ENCODE measurements at places on chromosomes 1 and 21.

DNA sequence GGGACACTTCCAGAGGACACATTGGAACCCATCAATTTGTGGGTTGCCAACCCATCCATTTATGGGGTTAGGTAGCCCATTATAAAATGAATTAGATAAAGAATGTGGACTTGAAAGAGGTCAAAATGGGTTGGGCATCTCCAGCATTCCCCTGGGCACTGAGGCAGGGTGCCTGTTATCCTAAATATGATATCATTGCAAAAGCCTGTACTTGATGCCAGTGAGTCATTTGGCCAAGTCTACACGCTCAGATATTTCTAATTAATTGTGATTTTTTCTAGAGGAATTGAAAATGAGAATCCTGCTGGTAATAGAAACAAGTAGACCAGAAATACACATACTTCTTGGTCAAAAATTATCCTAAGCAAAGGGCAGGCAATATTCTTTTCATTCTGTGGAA, 21.9 kb upstream of the NBL1 start:
- DNase-seq = no peak

- DNase-seq = no peak
These were observed 307.6 kb upstream of the PLXNA2 start for GRCh38 chr1:208551633-208552320.

DNA sequence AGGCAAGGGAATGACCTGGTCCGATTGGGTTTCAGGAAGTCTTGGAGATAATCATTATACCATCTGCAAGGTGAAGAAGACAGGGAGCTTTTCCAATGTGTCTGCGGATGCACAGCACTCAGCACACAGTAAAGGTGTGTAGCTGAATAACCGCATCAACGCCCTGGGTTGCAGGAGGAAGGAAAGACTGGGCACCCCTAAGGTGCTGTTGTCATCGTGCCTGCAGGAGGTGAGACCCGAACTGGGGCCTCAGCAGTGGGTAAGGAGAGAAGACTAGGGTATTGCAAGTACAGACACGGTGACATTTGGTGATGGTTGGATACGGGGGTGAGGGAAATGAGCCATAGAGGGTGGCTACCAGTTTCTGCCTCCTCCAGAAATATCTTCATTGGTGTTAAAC, 1.1 kb upstream of the TRIM62 start:
- DNase-seq = no peak

DNA sequence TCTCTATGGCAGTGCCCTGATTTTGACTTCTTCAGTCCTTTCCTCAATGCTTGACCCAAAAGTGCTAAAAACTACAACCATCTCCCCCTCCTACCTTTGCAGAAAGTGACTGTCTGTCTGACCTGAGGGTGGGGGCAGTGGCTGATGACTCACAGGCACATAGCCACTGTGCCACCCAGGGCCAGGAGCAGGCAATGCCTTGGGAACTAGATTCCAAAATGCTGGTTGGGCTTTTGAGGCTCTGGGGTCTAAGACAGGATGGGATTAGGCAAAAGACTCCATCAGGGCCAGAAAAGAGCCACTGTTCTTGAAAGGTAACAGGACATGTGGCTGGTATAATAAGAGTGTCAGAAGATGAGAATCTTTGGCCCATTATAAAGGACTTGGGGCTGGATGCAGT, 129.5 kb upstream of the KIAA0040 start:
- no peak for DNase-seq

- no peak for DNase-seq
These were observed 267.0 kb downstream of the DISC1 start for GRCh38 chr1:231893400-231894102.

DNA sequence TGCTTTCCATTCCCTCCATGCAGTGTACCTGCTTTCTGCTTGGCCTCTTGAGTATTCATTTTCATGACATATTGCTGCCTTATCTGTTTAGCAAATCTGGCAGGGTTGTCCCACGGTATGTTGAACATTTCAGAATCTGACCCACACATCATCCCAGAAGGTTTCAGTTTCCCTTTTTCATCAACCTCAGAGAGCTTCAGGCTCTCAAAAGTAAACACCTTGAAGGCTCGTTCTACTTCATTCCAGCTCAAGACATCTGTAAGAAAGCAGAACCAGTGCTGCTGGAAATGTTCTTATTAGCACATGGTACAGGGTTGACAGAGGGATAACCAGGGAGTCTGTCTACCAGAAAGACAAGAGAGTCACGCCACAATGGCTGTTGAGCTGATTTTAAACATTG, 103.6 kb downstream of the SPAG17 start:
- DNase-seq = no peak

- no peak for DNase-seq
These were observed 32.1 kb downstream of the PCSK9 start for GRCh38 chr1:55071477-55071876.

DNA sequence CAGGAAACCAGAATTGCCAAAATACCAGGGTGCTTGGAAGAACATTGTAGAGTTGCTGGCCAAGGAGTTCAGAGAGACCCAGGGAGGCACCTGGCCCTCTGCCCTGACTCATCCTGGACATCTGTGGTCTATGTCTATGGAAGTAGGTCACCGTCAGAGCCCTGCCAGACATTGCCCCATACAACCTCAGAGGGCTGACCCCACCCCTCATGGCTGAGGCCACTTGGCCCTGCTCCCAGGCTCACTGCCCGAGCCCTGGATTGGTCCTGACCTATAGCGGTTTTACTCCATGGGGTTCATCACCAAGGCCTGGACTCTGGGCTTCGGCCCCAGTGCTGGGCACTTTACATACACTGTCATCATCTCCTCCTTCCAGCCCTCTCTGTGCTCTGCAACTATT, 233.1 kb downstream of the PTPRU start:
- no peak for DNase-seq

- no peak for DNase-seq
These were observed 55.4 kb downstream of the C1orf21 start for GRCh38 chr1:184442260-184442659.

DNA sequence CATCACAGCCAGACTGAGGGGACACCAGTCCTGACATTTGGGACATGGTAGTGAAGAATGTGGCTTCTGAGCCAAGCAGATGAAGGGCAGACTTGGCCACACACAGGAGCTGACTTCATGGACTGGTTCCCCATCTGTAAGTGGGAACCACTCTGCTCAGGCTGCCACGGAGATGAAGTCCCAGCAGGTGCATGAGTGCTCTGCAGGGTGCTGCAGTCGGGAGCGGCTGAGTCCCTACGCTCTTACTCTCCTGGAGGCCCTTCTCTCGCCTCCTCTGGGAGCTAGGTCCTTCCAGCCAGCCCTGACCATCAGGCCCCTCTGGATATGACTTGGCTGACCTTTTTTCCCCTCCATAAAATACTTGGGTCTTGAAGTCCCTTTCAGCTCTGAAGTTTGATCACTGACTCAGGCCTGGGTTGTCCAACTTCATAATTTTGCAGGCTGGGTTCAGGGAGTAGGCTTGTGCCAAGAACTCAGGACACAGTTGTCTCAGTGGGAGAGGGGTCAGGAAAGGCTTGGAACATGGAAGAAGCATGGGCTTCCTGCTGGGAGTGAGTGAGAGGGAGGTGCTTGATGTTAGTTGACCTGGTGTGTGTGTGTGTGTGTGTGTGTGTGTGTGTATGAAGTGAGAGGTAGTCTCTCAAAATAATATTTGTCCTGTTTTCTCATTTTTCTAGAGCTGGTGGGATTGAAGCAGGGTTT, 21.0 kb upstream of the EPS8L3 start:
- DNase-seq = no peak

- no peak for DNase-seq
These were observed 640.4 kb downstream of the USP25 start for GRCh38 chr21:16370186-16370585.

- no peak for DNase-seq
These were observed 110.2 kb upstream of the HNRNPU start for GRCh38 chr1:244974550-244974949.

GRCh38 chr1:182614796-182615454, 10.7 kb upstream of the RGS16 start:
- peak; percentile 71 for DNase-seq

- no peak for DNase-seq
These were observed 21.7 kb upstream of the ZNF362 start for GRCh38 chr1:33234588-33234990.

Data from breast epithelium (tissue), 4 donors.